SHP77 treated with DMSO at 0.1 percent for 48 hours (cell line): ENCODE measurements at places on chromosomes 16 and 17.

GRCh38 chr17:66397486-66397885, 95.1 kb downstream of the PRKCA start:
- DNase-seq: no peak

GRCh38 chr17:78144147-78144719, 2.0 kb upstream of the C17orf99 start:
- DNase-seq: no peak

DNA sequence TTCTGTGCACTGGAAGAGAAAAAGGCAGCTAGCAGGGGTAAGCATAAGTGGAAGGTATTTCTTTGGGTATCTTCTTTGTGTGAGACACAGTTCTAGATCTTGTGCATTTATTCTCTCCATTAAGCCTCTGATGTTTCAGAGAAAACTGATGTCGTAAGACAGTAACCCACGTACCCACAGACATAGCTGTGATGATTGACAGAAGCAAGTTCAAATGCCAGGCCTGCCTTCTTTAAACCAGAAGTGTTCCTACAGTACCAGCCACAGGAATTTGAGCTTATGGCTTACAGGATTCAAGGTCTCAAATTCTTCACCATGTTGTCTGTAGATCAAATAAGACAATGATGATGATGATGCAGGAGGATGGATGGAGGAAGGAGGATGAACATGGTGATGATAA, 161.4 kb upstream of the KCNJ16 start:
- no peak for DNase-seq

DNA sequence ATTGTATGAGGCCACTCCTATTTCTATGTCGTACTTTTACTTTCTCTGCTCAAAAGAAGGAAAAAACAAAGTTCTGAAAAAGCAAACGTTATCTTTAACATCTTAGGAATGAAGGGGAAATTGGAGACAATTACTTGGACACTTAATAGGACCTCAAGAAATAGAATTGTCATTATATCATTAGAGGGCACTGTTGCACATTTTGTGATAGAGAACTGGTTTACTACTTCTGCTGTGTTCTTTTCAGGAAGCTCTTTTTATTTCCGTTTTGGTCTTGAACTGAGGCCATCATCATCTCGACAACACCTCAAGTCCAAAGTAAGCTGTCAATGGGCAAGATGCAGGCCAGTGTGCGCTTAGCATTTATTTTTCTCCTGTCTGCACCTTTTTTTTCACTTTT, 14.6 kb downstream of the COG4 start:
- no peak for DNase-seq

DNA sequence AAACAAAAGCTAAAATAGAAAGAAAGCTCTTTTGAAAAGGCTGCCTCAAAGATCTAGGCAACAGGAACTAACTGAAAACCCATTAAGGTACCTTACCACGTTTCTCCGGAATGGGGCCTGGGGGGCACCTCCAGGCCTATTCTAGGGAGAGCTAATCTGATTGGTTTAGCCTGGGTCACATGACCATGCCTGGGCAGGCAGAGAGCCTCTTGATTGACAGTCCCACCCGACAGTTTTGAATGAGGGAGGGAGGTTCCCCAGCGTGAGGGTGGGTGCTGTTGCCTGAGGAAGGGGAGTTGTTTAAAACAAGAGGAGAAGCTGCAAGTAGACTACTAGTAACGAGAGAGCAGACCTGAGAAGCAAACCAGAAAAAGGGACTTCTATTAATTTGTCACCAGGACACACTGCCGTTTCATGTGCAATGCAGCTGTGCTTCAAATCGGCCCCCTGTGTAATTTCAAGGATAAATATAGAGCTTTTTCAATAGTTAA, 143.4 kb upstream of the HS3ST2 start:
- no peak for DNase-seq

DNA sequence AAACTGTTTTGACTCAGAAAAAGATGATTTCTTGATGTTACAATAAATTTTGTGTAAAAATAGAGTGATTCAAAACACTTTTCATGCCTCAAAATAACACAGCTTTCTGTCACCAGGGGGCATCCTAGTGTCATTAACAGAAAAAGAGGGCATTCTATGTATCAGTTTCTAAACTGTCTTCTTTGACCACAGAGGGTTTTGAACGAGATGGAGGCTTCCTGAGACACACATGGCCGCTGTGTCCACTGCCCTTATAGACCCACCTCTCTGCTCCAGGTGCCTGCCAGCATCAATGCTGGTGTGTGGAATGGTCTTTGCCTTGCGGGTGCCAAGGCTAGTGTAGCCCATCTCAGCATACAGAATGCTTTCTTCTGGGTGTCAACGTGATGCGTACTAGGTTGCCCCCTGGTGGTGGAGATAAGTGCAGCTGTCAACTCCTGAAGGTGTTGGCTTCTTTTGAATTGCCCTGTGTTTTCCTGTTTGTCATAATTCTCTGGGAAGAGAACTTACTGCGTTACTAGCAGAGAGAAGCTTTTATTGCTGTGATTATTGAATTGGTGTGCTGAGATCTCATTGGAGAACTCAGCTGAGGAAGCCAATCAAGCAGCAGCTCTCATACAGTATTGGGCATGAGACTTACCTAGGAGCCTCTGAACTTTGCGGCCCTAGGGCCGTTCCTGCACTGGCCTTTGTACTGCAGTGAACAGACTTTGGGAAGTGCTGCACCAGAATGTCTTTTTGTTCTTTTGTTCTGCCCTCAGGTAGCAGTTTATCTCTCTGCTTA, 38.6 kb downstream of the USP10 start:
- DNase-seq: peak; percentile 72

DNA sequence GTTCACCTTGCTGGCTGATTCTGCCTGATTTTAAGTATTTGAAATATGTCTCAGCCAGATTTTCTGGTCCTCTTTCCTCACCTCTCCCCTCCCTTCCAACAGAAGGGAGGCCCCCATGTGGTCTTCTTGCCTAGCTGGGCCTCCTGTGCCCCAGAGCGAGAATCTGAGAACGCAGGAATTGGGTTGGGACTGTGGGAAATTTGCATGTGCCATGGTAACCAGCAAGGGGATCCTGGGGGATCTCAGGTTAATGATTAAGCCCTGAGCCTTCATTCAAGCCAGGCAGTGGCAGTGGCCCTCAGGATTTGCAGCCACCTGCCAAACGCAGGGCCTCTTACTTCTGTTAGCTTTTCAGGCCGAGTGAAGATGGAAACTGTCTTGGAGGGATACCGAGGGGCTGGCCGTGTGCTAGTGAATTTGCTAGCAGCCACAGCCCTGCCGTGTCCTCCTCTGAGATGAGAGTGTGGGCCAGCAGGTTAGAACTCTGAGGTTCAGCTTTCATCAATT, 40.2 kb downstream of the KSR1 start:
- DNase-seq: no peak

DNA sequence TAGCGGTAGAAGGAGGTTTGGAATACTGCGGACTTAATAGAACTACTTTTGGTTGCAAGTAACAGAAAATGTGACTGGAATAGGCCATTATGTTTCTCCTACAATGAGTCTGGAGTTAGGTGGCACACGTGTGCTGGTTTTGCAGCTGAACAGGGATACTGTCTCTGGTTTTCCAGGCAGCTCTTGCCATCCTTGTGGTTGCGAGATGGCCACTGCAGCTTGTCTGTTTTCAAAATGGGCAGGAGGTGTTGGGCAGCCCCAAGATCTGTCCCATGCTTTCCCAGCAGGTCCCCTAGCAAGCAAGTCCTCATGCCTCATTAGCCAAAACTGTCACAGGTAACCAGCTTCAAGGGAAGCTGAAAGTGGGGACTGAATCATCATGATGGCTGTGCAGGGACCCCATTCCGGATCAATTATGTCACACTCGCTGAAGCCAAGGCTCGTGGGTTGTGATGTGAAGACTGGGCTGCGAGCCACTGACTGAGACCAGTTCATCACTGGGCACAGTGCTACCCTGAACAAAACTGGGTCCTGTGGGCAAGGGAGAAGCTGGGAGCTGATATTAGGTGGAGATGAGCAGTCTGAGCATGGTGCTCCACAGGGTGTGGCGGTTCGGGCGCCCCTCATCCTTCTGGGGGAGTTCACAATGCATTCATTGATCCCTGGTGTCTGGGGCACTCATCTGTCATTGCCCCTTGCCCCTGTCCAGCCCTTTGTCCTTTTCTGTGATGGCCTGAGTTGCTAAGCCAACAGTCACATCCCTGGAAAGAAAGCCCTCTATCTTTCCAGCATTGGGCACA, 82.1 kb downstream of the KSR1 start:
- no peak for DNase-seq

DNA sequence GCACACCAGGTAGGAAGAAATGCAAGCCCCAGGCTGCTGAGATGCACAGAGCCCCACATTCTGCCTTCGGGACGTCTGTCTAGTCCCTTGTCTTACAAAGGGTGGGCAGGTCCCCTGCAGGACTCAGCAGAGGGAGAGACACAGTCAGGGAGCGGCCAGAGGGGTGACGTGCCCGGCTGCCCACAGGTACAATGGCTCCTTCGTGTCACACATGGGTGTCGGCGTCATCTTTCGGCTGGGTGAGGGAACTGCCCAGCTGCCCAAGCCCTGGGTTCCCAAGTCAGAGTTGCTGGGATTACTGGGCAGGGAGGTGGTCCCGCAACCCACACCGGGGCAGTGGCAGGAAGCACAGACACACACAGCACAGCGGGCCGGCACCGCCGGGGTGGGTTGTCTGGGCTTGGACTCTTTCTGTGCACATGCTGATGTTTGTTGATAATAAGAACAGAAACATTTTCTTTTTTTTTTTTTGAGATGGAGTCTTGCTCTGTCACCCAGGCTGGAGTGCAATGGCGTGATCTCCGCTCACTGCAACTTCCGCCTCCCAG, 80.6 kb downstream of the JPH3 start:
- DNase-seq: no peak
